ENCODE measurements at places on chromosomes 3 and 15.

DNA sequence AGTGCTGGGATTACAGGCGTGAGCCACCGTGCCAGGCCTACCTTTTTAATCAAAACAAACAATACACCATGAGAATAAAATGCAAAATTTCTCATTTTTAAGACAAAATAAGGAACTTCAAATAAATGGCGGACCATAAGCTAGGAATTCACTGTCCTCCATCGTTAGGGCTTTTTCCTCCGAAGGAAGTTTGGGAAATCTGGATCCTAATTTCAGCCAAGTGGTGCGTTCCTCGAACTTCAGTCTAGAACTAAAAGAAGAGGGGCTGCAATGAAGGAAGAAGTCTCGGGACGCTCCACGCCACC, 260 bp downstream of the EXD1 start:
- no peak for DNase-seq

DNA sequence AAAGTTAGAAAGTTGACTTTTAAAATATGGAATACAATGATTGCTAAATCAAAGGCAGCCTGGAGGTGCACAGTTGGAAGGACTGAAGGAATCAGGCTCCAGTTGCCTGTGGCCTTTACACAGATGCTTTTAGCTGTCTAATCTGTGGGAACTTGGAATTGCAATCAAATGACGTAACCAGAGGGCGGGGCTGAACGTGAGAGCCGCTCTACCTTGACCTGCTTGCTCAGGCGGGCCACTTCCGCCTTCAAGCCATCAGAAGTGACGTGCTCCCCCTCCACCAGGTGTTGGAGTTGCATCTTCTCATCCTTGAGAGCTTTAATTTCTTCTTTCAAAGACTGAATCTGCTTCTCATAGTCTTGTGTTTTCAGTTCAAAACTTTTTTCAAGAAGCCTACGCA, 37.7 kb upstream of the GNB5 start:
- DNase-seq = no peak

DNA sequence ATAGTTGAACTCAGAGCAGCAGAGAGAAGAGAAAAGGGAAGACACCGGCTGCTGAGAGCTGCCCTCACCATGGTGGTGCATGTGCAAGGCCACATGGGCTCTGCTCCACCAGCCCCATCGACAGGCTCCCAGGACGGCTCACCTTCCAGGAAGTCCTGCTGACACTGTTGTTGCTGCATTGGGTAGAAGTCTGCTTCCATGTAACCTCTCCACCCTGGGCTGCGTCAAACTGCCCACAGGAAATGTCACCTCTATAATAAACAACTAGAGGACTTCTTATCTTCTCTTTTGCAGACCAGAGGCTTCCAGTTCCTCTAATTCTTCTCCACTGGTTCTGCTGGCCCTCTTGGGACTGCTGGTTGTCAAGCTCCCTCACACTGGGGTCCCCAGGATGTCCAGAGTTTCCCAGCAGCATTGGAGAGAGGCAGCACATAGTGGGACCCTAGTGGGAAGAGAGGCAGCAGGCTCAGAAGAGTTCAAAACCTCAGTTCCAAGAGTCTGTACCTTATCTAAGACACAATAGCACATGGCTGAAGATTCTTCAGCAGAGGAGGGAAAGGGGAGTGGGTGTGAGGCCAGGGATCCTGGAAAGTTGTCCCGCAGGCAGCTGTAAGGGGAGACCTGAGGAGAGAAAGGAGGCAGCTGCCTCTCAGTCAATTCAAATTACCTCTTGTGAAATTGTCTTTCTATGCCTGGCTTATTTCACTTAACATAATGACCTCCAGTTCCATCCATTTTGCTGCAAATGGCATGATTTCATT, 5.8 kb upstream of the CCR3 start:
- no peak for DNase-seq

DNA sequence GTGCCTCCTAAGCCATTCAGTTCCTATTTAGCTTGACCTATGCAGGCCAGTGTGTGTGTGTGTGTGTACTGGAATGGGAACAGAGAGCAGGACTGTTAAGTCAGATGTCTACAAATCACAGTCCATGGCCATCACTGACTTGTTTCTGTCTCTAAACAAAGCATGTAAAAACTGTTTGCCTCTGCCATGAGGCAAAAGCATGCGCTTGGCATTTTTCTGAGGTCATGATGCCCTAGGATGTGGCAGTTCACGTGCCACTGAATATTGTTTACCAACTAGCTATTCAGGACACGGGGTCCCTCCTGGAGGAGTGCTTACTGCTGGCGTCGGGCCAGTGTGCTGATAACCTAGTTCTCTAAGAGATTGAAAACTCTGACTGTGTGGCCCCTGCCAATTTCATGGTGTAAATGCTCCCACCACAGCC, 8.2 kb upstream of the ATP13A3 start:
- no peak for DNase-seq

- DNase-seq = no peak
Observed at GRCh38 chr3:188261011-188261410, 107.1 kb downstream of the LPP start.

- DNase-seq = no peak
Observed at GRCh38 chr3:38131621-38132369, 5.1 kb downstream of the ACAA1 start.

DNA sequence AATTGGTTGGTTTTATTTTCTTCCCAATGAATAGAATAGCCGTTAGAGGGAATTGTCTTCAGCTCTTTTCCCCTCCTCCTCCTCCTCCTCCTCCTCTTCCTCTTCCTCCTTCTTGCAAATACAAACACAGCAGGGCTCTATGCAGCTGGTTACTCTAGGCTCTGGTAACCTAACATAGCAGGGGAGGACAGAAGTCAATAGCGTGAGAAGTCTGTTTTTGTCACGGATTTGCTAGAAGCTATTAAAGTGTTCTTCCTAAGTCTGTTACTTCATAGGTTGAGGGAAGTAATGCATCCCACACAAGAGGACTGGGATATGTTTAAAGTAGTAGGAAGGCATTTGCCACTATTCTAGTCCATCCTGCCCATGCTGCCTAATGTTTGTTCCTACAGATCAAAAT, 374.7 kb upstream of the TPRG1 start:
- DNase-seq = no peak

GRCh38 chr3:148833223-148833622, 5.6 kb downstream of the CPB1 start:
- DNase-seq = no peak

Data from sciatic nerve (tissue), 2 donors.